Globus pallidus (tissue), 1 donor: ENCODE measurements at places on chromosomes 6 and 20.

- no peak for DNase-seq
Measured at GRCh38 chr6:29917857-29918256, 24.5 kb upstream of the HLA-A start.

DNA sequence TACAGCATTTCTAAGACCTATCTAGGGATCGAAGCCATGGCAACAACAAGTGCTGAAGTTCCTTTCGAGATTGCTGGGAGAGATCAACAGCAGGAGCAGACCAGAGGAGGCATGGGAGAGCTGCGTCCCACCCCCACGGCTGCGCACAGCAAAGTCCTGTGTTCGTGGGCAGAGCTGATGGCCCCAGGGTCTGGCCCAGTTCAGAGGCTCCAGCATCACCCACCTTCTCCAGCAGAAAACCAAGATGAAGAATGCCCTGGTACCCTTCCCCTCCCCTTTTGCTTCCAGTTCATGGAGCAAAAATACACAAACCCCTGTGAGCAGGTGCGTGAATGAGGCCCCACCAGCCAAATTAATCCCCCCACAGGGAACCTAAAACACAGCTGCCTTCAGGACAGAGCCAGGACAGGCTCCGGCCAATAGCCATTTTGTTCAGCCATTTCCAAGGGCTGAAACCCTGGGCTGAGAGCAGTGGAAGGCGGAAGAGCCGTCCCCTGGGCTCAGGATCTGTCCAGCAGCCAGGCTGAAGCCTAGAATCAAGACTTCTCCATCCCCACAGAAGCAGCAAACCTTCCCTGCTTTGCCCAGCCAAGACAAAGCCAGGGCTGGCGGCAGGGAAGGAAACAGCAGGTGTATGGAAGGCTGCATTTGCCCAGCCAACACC, 102.8 kb downstream of the PREX1 start:
- no peak for DNase-seq

DNA sequence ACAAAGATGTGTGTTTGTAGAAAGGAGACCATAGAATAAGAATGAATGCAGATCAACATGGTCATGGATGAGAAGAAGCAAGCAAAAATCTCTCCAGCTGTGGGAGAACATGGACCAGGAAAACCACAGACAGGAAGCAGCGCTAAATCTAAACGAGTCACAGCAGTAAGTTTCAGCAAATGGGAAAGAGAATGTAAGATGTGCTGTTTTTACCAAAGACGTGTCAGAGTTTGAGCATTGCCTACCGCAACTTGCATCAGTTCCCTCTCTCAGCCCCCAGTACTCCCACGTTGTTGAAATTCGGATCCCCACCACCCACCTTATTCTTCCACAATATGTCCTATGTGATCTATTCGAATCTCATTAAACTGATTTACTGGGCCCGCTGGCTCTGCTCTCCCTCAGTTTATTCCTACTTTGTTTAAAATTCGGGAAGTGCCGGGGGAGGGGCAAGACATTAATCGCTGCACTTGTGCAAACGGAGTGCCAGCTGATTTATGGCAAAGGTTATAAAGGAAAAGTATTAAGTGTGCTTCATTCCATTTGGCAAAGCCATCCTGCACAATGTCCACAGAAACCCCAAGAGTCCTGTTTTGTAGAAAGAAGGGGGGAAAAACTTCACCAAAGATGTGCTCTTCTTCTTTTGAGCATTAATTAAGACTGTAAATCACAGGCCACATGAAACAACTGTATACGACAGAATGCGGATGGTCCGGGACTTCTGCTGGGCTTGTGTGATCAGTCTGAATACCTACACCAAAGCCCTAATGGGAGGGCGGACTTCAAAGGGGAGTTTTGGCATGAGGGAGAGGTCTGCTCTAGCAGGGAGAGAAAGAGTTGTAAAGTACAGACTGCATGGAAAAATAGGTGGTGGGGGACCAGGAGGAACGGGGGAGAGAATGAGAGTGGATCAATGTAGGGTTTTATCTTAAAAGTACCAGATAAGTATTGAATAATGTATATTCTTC, 59.1 kb upstream of the PRDM1 start:
- DNase-seq: no peak

DNA sequence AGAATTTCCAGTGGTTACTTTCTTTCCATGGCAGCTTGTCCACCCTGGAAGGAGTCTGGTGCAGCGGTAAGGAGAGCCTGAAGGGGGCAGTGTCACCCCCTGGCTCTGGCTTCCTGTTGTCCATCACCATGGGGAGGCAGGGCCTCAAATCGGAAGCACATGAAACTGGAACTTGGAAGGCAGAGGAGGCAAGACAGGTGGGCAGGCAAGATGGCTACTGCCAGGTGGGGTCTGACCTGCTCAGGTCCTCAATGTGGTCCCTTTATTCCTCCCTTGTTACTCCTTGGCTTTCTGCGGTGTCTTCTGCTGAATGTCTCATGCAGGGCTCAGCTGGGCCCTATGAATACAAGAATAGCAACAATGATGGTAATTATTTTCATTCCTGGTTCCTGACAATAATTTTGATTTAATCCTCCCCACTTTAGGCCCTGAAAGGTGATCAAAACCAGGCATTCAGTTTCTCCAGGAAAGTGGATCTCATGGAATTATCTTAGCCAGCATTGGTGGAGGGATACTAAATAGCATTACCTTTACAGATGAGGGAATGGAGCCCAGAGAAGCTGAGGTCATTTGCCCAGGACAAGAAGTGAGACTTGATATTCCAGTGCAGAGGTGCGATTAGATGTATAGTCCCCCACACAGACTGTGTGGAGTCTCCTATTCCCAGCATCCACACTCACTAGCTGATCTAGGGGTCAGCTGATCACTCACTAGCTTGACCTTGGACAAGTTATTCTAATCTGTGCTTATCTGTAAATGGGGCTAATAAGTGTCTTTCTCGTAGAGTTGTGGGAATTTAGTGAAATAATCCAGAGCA, 17.6 kb upstream of the SNAI1 start:
- no peak for DNase-seq

DNA sequence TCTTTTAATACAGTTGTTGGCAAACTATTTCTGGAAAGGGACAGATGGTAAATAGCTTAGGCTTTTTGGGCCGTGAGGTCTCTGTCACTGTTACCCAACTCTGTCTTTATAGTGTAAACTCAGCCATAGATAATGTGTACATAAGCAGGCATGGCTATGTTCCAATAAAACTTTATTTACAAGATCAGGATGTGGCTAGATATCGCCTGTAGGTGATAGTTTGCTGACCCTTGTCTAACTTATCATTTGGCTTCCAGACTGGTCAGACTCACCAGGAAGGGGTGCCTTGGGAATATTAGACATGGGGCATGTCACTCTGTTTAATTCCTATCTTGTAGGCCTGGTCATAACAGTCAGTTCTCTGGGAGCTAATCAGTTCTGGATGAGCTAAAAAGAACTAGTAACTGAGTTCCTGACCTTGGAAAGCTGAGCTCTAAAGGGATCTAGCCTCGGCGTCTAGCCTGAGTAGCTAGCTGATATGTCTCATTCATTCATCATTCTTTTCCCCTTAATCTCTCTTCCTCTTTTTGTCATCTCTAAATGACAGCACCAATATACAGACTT, 163.6 kb downstream of the SLC16A10 start:
- DNase-seq: no peak

DNA sequence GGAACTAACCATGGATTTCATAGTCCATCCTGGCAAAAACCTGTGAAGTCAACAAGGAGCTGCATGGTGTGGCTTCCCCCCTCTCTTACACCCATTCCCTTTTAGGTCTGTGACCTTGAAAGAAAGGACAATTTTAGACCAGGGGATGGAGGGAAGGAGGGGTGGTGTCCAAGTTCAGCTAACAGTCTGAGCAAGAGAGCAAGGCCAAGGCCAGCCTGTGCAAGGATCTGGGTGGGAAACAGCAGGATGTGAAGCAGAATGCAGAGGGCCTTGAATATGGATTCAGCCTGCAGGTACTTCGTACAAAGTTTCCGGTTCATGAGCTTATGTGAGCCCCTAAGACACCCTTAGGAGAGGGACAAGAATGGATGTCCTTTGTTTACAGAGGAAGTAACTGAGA, 293.0 kb downstream of the KIF16B start:
- no peak for DNase-seq

GRCh38 chr6:21352131-21352530, 241.4 kb upstream of the SOX4 start:
- DNase-seq: no peak

- peak; percentile 63 for DNase-seq
Measured at GRCh38 chr6:5174244-5174643, 86.5 kb downstream of the LYRM4 start.

DNA sequence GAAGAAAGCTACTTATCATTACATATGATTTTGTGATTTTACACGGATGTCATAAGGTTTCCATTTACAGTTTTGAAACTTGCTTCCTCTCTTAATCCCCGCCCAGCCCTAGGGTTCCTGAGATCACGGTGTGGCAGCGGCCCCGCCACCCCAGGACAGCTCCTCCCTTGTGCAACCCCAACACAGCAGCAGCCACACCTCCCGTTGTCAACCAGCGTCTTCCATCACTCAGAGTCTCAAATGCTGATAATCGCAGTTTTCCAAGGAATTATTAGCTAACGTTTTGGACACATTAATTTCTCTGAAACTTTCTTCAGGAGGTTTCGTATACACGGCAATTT, 204.8 kb downstream of the THBS2 start:
- no peak for DNase-seq

DNA sequence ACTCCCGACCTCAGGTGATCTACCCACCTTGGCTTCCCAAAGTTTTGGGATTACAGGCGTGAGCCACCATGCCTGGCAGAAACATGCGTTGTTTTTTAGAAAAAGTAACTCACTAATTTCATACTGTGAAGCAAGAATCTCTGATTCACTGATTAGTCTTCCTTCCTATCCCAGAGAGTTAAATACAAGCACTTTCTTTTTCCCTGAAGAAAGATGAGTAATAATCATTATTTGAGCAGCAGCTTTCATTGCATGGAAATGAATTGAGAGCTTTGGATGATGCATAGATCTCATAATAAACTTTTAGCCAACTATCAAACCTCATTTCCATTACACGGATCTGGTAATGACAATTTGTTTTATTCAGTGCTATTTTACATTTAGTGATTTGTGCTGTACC, 892.5 kb upstream of the EYS start:
- no peak for DNase-seq

DNA sequence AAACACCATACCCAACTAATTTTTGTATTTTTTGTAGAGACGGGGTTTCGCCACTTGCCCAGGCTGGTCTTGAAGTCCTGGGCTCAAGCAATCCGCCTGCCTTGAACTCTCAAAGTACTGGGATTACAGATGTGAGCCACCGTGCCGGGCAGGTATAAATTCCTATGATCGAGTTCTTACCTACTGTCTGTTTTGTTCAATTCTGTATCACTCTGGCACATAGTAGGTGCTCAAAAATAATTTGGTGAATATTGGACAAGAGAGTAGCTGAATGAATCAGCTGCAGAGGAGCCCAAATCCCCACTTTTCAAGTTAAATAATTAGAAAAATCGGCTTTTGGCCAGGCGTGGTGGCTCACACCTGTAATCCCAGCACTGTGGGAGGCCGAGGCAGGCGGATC, 13.7 kb upstream of the ZMYND8 start:
- DNase-seq: no peak

DNA sequence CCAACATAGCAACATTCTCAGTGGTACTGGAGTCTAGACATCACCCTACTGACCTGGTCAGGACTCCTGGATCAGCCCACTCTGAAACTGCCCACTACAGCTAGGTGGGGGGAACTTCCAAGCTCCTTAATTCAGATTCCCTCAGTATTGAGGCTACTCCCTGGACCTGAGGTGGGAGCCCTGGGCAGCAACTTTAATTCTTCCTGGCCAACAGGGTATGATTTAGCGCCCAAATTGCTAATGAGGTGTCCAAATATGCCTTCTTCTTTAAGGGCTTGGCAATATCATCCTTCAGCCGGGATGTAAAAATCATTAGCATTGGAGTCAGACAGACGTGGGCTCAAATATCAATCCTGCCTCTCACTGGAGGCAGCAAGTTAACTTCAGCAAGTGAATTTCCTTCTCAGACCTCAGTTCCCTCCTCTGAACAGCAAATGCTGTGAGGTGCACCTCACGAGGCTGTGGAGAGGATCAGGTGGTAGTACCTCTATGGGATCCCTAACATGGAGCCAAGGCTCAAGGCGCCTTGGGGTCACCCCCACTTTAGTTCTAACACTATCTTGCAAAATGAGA, 27.6 kb downstream of the NEDD9 start:
- DNase-seq: no peak
